ENCODE measurements at places on chromosomes 12 and 14.

GRCh38 chr12:65892841-65893251, 68.6 kb downstream of the HMGA2 start:
- peak; percentile 32 for DNase-seq

- no peak for DNase-seq
These were observed 15.1 kb upstream of the NEK9 start for GRCh38 chr14:75141967-75142366.

DNA sequence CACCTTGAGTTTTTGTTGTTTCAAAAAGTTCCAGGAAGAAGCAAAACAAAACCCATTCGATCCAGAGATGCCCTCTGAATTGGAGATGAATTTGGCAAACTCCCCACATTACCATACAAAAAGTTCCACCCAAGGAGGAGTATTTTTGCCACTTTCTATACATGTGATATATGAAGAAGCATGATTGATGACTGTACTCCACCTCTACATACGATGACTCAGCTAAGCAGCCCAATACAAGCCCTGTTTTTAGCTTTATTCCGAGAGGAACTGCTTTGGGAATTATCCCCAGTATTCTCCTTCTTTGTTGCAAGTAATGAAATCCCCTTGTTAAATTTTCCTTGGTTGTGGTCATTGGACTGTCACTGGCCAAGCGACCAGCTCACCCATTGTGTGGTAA, 11.4 kb downstream of the TMEM253 start:
- DNase-seq = no peak

DNA sequence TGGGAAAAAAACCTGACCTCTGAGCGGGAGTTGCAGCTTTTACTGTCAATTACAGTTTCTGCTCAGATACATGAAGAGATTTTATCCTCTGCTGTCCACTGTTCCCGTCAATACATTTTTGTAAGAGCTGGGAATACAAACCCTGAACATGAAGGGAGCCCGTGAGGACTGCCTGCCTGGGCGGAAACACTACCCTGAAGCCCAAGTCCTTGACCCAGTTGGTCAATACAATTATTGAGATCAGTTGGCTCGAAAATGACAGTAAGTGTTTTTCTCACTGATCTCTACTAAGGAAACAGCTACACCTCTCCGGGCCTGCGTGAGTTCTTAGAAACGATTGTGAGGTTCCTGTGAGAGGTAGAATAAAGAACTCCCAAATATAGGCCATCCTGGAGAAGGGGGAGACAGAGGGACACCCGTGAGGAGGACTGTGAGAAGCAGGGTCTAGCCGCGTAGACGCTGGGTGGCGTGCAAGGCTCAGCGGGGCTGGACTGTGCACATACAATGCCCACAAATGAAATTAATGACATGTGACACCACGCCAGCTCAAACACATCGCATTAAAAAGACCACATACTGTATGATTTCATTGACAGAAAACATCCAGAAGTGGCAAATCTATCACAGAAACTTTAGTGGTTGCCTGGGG, 509.5 kb downstream of the TMEM132D start:
- no peak for DNase-seq

- DNase-seq = no peak
These were observed 270.3 kb downstream of the CCDC91 start for GRCh38 chr12:28460420-28461130.

DNA sequence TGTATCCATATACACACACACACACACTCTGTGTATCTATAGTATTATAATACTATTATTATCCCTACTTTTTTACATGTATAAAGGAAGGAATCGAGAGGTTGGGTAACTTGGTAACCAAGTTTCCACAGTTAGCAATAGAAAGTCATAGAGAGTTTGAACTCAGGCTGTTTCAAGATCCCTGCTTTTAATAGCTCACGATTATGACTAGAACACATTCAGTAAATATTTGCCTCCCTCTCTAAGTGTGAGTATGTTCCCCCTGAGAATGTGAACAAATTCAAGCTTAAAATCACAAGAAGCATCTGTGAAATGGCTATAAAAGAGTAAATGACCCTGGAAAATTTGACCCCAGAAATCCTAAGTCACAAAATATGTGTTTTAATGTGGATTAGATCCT, 11.0 kb upstream of the REP15 start:
- no peak for DNase-seq

Data from inflammatory macrophage treated with lipopolysaccharide for 4 hours (primary cell).